Activated T-helper 9 cell treated with anti-CD3 and anti-CD28 coated beads, Interleukin-2, amount 50 U/mL, for 16 hours (primary cell): ENCODE measurements at places on chromosomes 2 and 18.

DNA sequence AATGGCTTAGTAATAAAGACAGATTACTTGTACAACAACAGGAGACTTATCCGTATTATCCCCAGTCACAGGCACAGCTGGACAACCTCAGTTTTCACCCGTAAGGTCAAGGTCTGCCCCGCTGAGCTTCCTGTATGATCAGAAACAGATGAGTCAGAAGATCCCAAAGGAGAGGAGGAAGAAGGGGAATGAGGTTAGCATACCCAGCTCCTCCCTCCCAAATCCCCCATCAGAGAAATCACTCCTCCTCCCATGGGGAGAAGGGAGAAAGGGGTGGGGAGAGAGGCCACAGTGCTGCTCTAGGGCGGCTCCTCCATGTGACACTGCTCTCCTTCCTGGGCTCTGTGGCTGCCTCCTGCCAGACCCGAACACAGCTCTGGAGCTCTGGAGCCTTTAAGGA, 53.8 kb upstream of the SPTBN1 start:
- DNase-seq, result no peak

GRCh38 chr18:21300908-21301200, 58.8 kb downstream of the GREB1L start:
- DNase-seq, result no peak

GRCh38 chr18:63161761-63162195, 157.8 kb downstream of the BCL2 start:
- peak; percentile 71 for DNase-seq

GRCh38 chr2:205654878-205655605, 27.3 kb upstream of the NRP2 start:
- DNase-seq, result no peak

GRCh38 chr2:56801770-56802169, 618.0 kb downstream of the CCDC85A start:
- no peak for DNase-seq

- no peak for DNase-seq
Measured at GRCh38 chr2:146579147-146579930, 1265.5 kb upstream of the ACVR2A start.

GRCh38 chr2:241184901-241185300, 3.6 kb upstream of the ANO7 start:
- no peak for DNase-seq

GRCh38 chr2:116987447-116987846, 827.0 kb upstream of the DDX18 start:
- DNase-seq, result no peak

GRCh38 chr2:39938035-39938835, 159.2 kb upstream of the THUMPD2 start:
- no peak for DNase-seq

- DNase-seq, result no peak
Measured at GRCh38 chr2:196208915-196209314, 37.5 kb upstream of the STK17B start.

DNA sequence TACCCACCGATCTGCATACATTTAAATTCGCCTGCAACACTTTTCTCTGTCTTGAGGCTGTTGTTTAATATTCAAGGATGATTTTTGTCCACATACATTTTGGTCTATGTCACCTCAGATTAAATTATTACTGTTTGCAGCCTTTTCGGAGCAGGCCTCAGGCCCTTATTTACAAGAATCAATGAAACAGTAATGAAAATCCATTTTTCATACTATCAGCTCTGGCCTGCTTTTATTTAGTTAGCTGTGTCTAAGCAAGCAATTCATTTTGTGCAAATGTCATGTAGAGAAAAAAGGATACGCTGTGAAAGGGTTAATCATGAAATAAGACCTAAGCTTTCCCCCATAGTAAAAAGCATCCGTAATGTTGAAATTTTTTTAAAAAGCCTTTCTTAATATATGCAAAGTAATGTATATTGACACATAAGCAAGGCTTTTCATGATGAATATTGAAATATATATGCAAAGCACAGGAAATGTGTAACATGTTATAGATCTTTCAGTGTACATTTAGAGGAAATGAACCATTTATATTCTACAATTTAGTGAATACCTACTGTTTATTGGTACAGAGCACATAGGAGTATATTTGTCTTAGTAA, 1135.3 kb upstream of the ZEB2 start:
- DNase-seq, result no peak

DNA sequence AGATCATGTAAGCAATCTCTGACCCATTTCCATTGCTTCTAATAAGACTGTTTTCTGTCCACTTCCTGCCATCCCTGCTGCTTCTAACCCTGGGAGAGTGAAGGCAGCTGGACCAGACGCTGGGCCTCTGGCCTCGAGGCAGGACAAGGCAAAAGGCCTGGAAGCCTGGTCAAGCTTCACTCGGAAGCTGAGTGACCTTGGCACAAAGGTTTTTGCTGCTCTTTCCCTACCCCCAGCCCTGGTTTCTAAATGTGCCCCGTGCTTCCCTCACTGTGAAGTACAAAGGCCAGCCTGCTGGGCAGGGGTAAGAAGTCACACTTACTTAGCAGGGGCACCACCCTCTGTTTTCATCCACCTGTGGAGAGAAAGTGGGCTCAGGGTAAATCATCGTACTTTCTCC, 195.0 kb downstream of the TNS1 start:
- no peak for DNase-seq

DNA sequence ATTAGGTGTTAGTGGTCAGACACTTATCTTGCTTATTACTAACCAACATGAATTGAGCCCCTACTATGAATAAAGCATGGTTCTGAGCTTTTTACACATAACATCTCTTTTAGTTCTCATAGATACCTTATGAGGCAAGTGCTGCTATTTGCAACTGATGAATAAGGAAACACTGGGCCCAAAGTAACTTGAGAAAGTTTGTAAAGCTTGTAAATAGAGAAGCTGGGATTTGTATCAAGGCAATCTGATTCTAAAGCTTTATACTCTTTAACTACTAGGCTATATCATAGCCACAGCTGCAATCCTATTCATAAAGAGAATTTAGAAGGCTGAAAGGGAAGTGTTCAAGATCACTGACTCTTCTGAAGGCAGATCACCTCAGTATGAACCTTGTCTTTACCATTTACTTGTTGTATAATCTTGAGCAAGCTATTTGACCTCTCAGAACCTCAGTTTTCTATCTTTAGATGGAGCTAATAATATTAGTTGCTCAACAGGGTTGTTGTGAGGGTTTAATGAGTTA, 60.4 kb downstream of the ABCB11 start:
- DNase-seq, result no peak

GRCh38 chr2:205636549-205637319, 45.6 kb upstream of the NRP2 start:
- DNase-seq, result no peak

- DNase-seq, result no peak
Measured at GRCh38 chr2:200596774-200597570, 11.2 kb downstream of the AOX1 start.

DNA sequence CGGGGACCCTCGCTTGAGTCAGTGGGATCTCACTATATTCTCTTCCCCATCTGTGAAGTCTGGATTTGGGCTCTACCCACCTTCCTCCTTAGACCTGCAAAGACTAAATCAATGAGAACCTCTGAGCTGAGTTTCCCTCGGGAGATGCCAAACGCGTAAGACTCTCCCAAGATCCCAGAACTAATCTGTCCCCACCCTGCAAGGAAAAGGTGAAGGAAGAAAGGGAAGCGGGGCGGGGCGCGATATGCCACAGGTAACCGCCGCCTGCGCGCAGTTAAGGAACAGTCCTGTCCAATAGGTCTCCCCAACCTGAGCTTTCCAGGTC, 780 bp downstream of the SRD5A2 start:
- DNase-seq, result no peak

GRCh38 chr18:32771169-32771751, 1.6 kb downstream of the KLHL14 start:
- DNase-seq, result no peak

GRCh38 chr2:202121532-202122162, 48.6 kb downstream of the KIAA2012 start:
- DNase-seq, result no peak

DNA sequence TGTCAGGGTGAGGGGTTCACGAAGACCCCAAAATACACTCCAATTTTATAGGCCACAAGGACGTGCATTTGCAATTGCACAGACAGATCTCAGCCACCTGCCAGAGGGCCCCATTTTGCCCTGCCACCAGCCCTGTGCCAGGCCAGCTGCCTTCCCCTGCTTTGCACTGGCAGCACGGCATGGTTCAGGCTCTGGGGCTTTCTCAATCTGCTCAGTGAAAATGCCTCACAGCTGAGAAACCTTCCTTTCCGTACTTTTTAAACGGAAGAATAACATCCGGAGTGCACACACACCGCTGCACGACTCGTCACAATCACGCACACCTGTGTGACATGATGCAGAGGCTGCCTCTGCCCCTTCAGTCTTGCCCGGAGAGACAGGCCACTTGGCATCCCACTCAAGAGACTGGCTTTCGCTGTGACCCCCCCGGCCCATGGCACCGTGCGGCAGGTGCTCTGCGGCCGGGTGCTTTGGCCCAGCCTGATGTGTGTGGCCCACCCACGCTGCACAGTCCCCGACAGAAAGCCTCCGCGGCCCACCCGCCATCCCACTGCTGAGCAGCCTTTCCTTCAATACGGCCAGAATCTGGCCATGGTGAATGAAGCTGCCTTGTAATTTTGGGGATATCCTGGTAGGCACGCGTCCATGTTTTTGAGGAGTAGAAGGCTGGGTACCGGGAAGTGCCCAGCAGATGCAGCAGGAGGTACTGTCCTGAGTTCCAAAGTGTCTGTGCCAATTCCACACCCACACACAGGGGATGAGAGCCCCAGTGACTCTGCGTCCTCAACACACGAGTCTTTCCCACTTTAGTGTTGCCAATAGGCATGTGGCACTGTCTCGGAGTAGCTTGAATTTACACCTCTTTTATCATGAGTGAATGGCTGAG, 88.8 kb downstream of the USP40 start:
- no peak for DNase-seq

- DNase-seq, result no peak
Measured at GRCh38 chr18:79493801-79494211, 98.1 kb downstream of the NFATC1 start.

DNA sequence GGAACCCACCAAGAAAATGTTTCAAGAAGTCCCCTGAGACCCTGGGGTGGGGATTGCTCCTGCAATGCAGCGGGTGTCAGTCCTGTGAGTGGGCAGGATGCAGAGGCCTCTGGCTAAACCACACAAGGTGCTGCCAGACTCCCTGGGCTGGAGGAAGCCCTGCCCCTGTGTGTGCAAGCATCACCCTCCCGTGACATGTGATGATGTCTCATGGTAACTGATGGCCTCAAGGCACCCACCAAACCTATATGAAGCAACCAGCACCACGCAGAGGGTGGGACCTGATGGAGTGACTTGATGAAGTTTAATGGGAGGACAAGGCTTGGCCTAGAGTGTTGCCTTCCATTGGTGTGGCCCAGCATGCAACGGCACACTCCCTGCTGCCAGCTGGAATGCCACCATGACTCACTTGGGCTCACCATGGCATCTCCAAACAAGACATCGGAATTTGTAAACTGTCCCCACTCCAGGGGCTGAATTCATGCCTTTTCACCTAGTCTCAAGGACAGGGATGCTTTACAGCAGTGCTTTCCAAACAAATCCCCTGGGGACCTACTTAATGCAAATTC, 8.7 kb upstream of the SLC14A1 start:
- DNase-seq, result no peak

- DNase-seq, result no peak
Measured at GRCh38 chr2:42430188-42430587, 63.6 kb downstream of the KCNG3 start.

- no peak for DNase-seq
Measured at GRCh38 chr2:164141271-164141670, 405.5 kb upstream of the FIGN start.

GRCh38 chr2:119352357-119352756, 14.3 kb downstream of the C2orf76 start:
- DNase-seq, result no peak

DNA sequence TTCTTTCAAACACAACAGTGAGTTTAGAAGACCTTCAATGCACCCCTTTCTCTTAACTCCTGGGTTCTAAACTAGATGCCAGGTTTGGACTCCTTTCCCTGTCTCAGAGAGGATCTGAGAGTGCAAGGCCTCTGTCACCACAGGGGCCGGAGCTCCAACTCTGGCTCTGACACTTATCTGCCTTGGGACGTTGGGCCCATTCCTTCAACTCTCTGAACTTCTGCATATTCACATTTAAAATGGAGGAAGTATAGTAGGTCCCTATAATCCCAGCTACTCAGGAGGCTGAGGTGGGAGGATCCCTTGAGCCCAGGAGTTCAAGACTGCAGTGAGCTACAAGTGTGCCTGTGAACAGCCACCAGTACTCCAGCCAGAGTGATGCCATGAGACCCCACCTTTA, 44.1 kb upstream of the ZFP36L2 start:
- no peak for DNase-seq

DNA sequence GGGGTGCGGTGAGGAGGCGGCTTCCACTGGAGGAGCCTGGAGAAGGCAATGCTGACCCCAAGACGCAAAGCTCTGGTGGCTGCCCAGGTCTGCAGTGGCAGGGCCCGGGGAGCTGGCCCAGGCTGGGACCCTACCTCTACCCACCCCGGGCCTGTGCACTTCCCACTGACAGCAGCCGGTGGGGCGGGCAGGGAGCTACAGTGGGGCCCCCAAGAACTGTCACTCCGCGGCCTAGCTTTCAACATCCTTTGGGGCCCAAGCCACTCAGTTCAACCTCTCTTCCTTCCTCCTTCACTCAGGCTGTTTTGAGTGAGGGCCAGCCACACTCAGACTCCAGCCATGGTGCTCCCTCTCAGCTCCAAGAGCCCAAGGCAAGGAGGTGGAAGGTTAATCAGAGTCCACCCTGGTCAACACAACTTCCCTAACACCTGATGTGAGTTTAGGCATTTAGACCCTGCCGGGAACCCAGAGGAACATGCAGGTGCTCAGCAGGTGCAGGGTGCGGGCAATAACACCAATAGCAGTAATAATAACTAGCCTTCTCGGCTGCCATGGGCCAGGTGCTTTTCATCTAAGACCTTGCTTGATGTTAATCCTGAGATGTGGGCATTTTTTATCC, 93.6 kb downstream of the ZFP36L2 start:
- no peak for DNase-seq
